GM12865 (cell line): ENCODE measurements at places on chromosomes 3 and 15.

DNA sequence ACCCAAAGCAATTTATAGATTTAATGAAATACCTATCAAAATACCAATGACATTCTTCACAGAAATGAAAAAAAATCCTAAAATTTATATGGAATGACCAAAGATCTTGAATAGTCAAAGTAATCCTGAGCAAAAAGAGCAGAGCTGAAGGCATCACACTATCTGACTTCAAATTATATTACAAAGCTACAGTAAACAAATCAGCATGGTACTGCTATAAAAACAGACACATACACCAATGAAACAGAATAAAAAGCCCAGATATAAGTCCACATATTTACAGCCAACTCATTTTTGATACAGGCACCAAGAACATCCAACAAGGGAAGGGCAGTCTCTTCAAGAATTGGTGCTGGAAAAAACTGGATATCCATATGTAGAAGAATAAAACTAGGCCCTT, 54.9 kb upstream of the TMEM158 start:
- DNase-seq, result no peak

DNA sequence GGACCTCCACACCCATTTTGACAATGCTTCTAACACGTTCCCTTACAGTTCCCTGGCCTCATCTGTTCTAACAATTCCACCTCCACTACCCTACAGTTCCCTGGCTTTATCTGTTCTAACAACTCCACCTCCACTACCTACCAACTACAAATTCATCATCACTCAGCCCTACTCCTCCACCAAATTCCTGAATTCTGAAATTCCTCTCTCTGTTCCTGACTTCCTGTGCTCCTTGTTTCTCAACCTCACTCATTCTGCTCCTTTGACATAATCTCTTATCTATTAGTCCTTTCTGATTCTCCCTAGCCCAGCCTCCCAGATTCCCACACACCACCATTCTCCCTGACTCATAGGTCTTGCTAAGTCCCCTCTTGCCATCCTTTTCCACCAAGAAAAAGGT, 22.5 kb downstream of the UPK1B start:
- no peak for DNase-seq

DNA sequence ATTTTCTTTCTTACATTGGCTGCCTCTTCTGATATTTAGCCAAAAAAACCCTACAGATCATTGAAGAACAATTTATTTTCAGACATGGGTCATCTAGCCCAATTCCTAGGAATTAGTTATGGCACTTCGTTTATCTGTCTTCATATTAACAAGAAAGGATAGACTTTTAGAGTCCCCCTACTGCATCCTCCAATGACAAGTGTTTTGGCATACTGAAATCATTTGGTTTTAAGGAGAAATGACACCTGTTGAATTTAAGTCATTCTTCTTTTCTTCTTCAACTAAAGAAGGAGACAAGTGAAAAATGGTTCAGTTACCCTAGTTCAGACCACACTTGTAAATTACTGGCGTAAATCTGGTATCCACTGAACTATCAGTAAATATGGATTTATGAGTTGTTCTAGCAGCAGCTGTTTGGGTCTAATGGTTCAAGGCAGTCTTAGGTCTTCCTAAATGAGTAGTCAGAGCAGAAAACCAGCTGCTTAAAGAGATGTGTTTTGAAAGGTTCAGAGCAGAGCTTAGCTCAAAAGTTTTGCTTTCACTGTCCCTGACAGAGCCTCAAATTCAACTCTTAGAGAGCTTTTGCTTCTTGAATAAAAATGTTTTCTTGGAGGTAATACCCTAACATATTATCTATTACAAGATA, 5.6 kb downstream of the VGLL3 start:
- DNase-seq, result no peak

GRCh38 chr15:70016511-70016994, 81.2 kb downstream of the TLE3 start:
- peak; percentile 93 for DNase-seq

- DNase-seq, result peak; percentile 59
These were observed 8.0 kb downstream of the EPHB1 start for GRCh38 chr3:134803051-134803505.

DNA sequence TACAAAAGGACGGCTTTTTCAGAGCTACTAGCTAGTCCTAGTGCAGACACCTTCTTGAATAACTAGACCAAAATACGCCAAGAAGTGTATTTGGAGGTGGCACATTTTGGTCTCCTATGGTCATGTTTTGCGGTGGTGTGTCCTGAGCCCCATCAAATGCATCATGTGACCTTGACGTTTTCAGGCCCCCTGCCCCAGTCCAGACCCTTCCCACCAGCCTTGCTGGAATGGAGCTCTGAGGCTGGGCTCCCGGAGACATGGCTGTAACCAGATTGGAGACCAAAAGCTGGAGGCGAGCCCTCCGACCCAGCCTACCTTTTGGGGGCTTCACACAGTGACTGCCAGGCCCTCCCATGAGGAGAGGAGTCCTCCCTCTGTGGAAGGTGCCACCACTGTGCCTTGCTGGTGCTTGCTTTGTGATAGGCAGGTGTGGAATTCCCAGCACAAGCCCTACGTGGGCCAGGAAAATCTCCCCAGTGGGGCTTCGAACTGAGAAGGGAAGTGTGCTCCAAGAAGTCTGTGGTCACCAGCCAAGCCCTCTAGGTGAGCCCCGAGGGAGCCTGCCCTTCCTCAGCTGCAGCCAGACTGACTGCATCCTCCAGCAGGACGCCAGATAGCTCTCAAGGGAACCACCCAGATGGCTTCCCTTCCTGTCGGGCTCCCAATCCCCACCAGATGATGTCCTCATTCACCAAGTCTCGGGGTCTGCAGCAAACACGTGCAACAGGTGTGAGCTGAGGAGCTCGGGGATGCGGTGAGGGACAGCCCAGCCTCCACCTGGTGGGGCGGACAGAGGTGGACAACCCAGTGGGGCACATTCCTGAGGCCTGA, 126.2 kb downstream of the ASB7 start:
- no peak for DNase-seq

GRCh38 chr3:162984746-162985145, 1488.1 kb downstream of the OTOL1 start:
- DNase-seq, result no peak

DNA sequence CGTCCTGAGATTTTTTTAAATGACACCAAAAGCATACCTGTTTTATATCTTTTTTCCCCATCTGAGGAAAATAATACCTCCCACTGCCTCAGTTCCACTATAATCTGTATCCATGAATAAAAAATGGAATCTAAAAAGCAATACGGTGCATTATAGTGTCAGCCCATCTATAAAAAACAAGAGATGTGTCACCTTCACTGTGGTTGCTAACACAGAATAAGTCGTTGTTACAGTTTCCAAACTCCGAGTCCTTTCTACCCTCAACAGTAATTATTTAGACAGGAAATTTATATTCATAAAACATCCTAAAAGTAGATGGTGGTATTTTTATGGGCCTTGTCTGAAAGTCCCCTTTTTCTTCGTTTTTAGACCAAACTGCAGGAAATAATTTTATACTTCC, 19.4 kb downstream of the RFTN1 start:
- DNase-seq, result no peak

- DNase-seq, result no peak
These were observed 19.5 kb upstream of the SAMD7 start for GRCh38 chr3:169891886-169892285.

GRCh38 chr15:43329217-43329959, 985 bp downstream of the LCMT2 start:
- no peak for DNase-seq

- no peak for DNase-seq
These were observed 93.9 kb downstream of the WNT7A start for GRCh38 chr3:13785853-13786436.

DNA sequence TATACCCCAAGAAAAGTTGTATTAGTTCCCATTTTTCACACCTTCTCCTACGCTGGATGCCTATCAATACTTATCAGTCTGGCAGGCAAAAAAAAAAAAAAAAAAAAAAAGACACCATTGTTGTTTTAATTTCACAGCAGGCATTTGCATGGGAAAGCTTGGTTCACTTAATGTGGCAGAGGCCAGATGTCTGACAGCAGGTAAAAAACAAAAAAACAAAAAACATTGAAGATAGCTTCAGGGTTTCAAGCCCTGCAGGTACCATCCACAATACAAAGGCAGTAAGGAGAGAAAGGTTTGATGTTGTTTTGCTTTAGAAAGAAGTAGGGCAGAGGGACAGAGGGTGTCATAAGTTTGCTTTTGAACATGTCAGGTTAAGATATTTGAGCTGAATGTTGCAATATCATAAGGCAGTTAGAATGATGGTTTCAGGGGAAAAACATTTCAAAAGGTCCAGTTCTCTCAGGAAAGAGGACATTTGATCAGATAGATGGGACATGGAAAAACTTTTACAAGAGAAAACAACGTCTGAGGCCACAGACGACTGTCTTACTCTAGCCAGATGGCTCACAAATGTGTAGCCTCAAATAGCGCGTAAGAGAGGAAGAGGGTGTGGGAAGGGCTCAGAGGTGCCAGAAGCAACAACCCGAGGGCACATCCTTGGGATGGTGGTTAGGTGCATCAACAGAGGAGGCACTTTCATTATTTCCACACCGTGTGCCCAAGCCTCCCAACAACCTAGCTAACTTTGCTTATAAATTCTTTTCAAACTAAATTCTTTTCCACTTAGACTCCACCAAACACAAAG, 25.7 kb downstream of the PCOLCE2 start:
- no peak for DNase-seq

- DNase-seq, result no peak
These were observed 254.3 kb upstream of the LRRC3B start for GRCh38 chr3:26368312-26368711.

- no peak for DNase-seq
These were observed 29.5 kb downstream of the TBC1D2B start for GRCh38 chr15:78047761-78048627.

- no peak for DNase-seq
These were observed 158.3 kb upstream of the CGNL1 start for GRCh38 chr15:57217778-57218598.

DNA sequence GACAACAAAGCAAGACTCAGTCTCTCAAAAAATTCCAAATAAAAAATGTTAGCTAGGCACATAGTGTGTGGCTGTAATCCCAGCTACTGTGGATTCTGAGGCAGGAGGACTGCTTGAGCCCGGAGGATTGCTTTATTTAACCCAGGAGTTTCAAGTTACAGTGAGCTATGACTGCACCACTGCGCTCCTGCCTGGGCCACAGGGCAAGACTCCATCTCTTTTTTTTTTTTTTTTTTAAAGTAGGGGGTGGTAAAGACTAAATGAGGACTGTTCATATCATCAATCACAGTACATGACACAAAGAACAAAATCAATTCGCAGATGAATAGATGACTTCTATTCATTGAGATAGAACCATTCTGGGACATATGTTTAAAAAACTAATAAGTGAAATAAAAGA, 48.1 kb downstream of the ACAP2 start:
- DNase-seq, result peak; percentile 20

DNA sequence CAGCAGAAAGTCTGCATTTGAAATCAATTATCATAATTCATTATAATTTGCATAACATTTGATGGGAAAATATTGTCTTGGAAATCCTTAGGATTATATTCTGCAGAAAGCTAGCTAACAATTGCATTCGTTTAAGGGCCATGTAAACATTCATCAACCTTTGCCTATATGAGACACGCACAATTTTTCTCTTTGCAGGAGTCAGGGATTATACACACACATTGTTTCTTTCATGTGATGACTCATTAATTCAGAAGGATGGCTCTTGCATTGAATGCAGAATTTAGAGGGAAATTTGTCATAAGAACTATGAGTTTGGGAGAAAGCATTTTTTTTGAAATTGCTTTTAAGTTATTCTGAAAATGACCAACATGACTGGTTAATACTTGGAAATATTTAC, 844.7 kb downstream of the DIPK2A start:
- DNase-seq, result no peak

- DNase-seq, result peak; percentile 9
These were observed 632 bp upstream of the COPS2 start for GRCh38 chr15:49155834-49156627.

DNA sequence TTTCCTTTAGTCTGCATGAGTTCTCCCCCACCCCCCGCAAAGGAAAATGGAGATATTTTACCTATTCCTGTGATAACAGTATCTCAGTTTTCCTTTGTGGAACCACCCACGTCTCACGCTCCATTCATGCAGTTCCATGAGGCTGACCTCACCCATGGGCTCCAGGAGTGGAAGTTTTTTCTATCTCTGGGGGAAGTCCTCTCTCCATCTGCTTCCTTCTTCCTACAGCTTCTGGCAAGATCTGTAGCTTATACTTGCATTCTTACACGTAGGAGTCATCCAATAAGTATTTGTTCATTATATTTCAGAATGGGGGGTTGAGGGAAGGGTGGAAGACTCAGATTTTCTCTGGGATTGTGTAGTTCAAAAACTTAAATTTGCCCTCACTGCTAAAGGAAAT, 5.8 kb upstream of the GLCE start:
- no peak for DNase-seq

DNA sequence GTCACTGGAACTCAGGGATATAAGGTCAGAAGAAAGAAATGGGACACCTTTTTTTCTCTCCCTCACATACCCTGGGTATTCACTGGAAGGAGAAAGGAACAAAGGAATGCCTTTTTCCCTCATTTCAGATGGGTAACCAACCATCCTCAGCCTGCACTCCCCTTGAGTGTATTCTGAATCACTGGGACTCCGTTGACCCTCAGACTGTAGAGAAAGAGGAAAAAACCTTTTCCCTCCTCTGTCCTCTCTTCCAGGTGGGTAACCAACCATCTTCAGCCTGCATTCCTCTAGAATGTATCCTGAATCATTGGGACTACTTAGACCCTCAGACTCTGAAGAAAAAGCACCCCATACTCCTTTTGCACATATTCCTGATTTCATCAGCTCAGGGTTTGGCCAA, 11.4 kb downstream of the PRR20G start:
- DNase-seq, result no peak

- no peak for DNase-seq
These were observed 138.3 kb downstream of the ANXA2 start for GRCh38 chr15:60259469-60259868.

DNA sequence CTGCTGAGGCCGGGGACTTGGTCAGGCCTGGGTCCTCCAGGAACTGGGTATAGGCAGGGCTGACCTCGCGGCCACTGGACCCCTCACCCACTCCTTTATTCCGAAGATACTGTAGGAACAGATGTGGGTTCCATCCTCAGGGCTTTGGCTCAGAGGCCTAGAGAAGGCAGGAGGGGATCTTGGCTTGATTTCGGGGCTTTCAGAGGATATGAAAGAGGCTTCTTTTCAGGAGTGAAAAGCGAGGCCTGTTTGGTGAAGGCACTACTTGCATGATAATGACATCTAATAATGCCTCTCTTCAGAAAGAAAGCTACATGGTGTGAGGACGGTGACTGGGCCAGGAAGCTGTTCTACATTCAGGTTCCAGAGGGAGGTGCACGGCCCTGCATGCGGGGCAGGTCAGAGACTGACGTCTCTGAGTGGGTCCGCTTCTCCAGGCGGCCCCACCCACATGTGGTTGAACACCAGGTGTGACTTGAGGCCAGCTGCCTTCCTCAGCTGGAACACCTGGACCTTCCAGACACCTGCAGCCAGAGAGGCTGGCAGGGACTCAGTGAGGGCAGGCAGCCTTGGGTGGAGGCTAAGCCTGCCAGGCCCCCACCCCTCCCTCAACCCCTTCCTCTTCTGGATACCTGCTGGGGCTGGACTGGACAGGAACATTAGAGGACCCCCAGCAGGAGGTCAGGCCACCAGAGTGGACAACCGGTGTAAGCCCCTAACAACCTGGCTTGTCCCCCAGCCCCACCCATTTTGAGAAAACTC, 31.1 kb upstream of the HHATL start:
- no peak for DNase-seq
